PC-9 (cell line): ENCODE measurements at places on chromosomes 7 and 10.

DNA sequence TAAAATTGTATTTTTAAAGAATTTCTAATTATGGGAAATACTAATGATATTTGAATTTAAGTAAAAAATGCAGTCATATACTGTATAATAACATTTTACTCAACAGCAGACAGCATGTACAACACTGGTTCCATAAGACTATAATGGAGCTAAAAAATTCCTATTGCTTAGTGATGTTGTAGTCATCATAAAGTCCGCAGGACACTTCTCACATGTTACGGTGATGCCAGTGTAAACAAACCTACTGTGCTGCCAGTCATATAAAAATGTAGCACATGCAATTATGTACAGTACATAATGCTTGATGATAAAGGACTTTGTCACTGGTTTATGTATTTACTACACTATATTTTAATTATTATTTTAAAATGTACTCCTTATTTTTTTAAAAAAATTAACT lies 629.3 kb downstream of the IPMK start:
- no peak for DNase-seq

GRCh38 chr10:106819490-106819889 lies 345.0 kb downstream of the SORCS1 start:
- DNase-seq, result no peak

- DNase-seq, result no peak
These were observed 224.4 kb upstream of the MBL2 start for GRCh38 chr10:52997007-52997406.

GRCh38 chr10:17703706-17704105 lies 48.3 kb upstream of the TMEM236 start:
- no peak for DNase-seq

DNA sequence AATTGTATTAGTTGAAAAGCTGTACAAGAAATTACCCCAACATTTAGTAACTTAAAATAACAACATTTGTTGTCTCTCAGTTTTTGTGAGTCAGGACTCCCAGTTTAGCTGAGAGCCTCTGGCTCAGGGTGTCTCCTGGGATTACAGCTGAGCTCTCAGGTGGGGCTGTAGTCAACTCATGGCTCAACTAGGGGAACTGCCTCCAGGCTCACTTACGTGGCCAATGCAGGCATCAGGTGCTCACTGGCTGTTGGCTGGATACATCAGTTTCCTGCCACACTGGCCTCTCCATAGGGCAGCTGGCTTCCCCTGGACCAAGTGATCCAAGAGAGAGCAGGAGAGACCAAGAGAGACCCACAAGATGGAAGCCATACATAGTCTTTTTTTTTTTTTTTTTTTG lies 17.5 kb downstream of the CCNY start:
- DNase-seq, result no peak

DNA sequence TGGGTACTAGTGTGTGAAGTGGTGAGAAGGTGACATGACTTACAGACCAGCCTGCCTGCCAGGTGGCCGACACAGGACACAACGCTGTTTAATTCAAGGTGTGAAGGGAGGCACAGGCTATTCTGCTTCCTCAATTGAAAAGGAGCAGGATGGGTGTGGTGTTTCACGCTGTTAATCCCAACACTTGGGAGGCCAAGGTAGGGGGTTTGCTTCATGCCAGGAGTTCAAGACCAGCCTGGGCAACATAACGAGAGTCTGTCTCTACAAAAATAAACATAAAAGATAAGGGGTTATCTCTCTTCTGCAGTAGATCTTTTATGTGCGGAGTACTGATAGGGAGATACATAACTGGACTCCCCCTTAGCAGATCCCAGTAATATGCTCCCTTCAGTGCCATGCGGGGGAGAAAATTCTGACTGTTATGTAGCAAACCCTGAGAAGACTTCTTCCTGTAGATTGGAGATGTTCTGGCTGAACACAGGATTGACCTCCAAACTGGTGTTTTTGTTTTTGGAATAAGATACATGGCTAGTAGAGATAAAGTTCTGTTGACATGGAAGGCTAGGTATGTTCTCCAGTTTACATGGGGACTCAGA lies 63.2 kb downstream of the CCNY start:
- DNase-seq, result no peak

GRCh38 chr10:549391-549790 lies 140.1 kb downstream of the DIP2C start:
- no peak for DNase-seq

DNA sequence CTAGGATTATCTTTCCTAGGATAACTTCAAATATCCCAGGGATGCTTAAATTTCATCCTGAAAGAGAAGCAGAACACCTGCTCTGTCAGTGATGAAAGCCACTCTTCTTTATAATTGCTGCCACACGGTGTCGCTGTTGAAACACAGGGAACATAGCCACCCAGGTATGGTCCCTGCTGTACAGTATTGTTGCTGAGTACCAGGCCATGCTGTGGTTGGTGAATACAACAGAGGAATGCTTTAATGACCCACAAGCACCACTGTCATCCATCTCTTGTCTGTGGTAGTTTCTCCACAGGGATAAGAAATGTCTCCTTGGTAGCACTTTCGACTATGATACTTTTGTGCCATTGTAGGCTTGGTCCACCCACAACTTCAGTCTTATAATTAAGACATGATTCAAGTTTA lies 70.6 kb upstream of the STARD3NL start:
- peak; percentile 47 for DNase-seq

- DNase-seq, result no peak
These were observed 173.8 kb upstream of the PPP2R2D start for GRCh38 chr10:131726967-131727366.

GRCh38 chr10:77666821-77667220 lies 29.2 kb upstream of the KCNMA1 start:
- no peak for DNase-seq

GRCh38 chr7:71787513-71787912 lies 624.6 kb downstream of the CALN1 start:
- no peak for DNase-seq

GRCh38 chr10:91604553-91605534 lies 28.0 kb downstream of the PPP1R3C start:
- DNase-seq, result peak; percentile 48

GRCh38 chr7:125253452-125254190 lies 324.0 kb upstream of the POT1 start:
- DNase-seq, result no peak

DNA sequence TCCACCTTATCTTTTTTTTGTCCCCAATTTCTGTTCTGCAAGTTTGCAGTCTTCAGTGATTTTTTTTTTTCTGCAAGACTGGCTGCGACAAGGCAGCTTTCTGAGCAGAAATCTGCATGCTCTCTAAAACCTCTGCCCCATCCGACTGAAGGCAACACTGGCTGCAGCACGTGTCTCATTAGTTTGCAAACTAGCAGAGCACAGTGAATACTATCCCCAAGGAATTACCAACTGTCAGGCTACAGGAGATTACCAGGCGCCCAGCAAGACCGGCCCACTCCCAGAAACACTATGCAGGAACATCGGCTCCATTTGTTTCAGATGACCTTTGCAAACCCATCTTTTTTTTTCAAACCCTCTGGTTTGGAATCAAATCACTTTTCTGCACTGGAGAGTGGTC lies 538.8 kb downstream of the SORCS1 start:
- no peak for DNase-seq

GRCh38 chr10:79072994-79073645 lies 4.4 kb downstream of the ZMIZ1 start:
- DNase-seq, result no peak

GRCh38 chr10:24027107-24027506 lies 181.8 kb upstream of the KIAA1217 start:
- no peak for DNase-seq

GRCh38 chr7:157016352-157017041 lies 6.0 kb upstream of the MNX1 start:
- DNase-seq, result no peak

DNA sequence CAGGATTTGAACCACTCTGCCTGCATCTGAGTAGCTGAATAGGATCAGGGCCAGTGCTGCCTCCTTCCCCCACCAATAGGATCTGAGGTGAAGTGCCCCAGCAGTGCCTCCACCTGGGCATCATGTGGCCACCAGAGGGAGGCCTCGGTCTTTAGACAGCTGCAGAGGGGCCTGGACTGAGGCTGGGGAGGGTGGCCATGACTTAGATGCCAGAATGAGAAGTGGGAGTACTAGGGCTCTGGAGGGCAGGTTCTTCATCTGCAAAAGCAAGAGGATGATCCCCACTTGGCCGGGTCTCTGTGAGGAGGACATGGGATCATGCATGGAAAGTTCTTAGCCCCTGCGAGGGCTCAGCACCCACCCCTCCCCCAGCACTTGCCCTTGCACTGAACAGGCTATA lies 56.9 kb downstream of the NEUROG3 start:
- peak; percentile 26 for DNase-seq

DNA sequence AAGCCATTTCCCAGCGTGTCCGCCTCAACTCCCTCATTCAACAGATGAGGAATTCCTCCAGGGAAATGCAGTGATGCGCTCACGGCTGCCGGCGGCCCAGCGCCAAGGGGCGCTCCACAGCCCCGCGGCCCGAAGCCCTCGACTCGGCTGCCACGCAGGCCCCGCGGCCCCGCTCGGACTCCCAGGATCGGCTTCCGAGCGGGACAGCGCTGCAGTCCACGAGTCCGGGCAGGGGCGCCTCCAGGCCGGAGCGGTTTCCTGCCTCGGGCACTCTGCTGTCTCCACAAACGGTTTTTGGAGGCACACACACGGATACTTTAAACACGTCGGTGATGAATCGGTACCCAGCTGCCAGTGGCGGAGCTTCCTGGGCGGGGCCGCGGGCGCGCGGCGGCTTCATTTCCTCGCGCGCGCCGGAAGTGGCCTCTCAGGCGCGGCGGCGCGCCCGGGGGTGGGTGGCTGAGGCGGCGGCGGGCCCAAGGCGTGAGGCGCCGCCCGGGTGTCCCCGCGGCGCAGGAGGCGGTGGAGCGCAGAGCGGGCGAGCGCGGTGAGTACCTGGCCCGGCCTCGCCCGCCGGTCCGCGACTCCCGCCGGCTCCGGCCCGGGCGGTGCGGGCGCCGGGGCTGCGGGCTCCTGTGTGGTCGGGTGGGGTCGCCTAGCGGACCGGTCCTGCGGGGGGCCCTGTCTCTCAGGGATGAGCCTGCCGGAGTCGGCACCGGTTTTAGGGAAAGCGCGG lies at the start of gene CSGALNACT2:
CSGALNACT2 (plus strand) TSS at position 425 of the 736 bp plus-strand sequence. CDS start 16,705 bp downstream, outside the sequence.
- DNase-seq, result peak; percentile 64

DNA sequence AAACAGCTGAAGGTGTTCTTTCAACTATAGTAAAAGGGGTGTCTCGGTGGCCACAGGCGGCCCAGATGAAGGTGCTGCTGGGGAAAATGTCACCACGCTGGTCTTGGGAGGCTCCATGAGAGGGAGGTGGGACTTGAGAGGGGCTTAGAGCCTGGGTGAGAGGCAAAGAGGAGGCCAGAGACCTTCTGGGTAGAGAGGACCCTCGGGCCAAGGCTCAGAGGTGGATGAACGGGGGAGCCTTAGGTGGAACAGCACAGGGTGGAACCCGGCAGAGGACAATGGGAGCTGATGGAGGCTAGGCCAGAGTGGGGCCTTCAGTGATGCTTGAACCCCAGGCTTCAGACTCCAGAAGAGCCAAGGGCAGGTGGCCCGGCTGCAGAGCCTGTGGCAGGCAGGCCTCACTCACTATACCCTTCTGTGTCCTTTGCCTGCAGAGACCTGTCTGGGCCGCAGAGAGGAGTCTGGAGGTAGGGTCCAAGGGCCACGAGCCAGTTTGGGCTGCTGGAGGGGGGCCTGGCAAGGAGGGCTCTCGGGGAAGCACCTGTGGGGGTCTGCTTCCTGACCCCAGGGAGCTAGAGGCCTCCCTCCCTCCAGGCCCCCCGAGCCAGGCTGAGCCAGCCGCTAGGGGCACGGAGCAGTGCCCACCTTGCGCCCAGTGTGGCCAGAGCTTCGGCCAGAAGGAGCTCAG lies 32.1 kb downstream of the ZNF783 start:
- no peak for DNase-seq

GRCh38 chr7:45178241-45179225 lies 20.9 kb downstream of the RAMP3 start:
- DNase-seq, result peak; percentile 23

- DNase-seq, result no peak
These were observed at the start of gene TBATA for GRCh38 chr10:70785190-70785589. Gene TBATA (minus strand): TSS chr10:70785377. CDS start chr10:70783379, 1,998 bp downstream.
